PC-3 (cell line): ENCODE measurements at places on chromosomes 1 and 21. TPM values are rescaled to one million over a fixed set of nuclear protein-coding genes. Genes with fewer than 3 reads are reported as not detected.

- peaks cover 53% of the 10 kb centered on the region for H3K4me1 ChIP-seq
- H3K27me3 ChIP-seq = no peaks in the 10 kb centered on the region
- peak within 1 kb of the TSS; percentile 88 for H3K4me3 ChIP-seq
- peaks cover 27% of the 10 kb centered on the region for H3K36me3 ChIP-seq
- peak; percentile 31 for DNase-seq
Measured at GRCh38 chr21:43775795-43776430, at the start of gene CSTB. TSS of gene CSTB (minus strand) at chr21:43776308. CDS start at chr21:43776269, 39 bp downstream.

The OVAAL gene
- not detected in 2 replicates for total RNA-seq

The WNT9A gene
- total RNA-seq = 22.2 and 36.6 TPM in 2 replicates

DNA sequence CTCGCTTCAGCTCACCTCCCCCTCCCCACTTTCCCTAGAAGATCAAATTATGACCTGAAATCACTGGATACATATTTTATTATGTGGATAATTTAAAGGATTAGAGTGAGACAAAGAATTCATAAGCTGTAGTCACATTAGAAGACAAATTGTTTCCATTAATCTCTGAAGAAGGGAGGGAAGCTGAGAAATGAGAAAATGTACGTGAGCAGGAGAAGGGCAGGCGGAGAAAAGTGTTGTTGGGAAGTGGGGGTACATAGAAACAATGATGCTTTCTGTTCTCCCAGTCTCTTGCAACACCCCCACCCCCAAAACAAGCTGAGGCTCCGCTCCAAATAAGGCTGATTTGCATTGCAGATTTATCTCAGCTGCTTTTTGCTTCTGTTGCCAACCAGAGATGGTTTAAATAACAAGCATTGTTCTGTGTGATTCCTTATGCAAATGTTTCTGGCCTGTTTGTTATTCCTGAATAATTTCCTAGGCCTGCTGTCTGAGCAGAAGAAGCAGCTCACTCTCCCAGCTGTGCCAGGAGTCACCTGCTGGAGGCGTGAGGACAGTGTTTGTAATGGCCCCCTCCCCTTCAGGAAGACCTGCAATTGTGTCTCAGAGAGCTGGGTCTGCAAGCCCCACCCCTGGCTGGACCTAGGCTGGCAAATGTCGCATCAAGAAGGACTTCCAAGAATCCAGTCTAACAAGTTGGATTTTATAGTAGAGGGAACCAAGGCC is 121.8 kb upstream of the TNR start:
- DNase-seq = no peak
- no peak overlapping the region for H3K4me3 ChIP-seq
- H3K27me3 ChIP-seq = peaks cover 13% of the 10 kb centered on the region; the same call in 1 of the 2 replicates

- no peaks in the 10 kb centered on the region for H3K4me1 ChIP-seq
- DNase-seq = no peak
- no peaks in the 10 kb centered on the region for H3K27me3 ChIP-seq
Measured at GRCh38 chr1:150159550-150159949, 9.8 kb downstream of the PLEKHO1 start.

DNA sequence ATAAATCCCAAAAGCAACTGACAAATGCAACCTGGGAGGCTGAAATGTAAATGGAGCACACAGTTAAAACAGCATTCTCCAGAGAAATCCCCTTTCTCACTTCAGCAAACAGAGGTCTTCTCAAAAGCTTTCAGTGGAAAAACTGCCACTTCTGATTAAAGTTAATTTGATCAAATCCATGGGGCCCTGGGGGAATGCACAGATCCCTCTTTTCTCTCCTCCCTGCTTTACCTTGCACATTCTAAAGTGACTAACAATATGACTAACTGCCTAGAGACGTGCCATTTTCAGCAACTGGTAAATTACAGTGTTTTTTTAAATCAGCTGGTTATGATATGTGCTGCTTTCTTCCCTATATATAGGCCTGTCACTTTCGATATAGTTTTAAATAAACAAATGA is 142.5 kb downstream of the RERE start:
- peak; percentile 58 for DNase-seq
- no peak overlapping the region for H3K4me3 ChIP-seq
- H3K27ac ChIP-seq = 0 out of 2 replicates have a peak overlapping the region, but pooled peaks have one; percentile 7
- no peaks in the 10 kb centered on the region for H3K36me3 ChIP-seq
- H3K4me1 ChIP-seq = peaks cover 47% of the 10 kb centered on the region
